Frontal cortex (tissue), 4 donors: ENCODE measurements at places on chromosomes 1 and 21. TPM values are rescaled to one million over a fixed set of nuclear protein-coding genes. Genes with fewer than 3 reads are reported as not detected.

DNA sequence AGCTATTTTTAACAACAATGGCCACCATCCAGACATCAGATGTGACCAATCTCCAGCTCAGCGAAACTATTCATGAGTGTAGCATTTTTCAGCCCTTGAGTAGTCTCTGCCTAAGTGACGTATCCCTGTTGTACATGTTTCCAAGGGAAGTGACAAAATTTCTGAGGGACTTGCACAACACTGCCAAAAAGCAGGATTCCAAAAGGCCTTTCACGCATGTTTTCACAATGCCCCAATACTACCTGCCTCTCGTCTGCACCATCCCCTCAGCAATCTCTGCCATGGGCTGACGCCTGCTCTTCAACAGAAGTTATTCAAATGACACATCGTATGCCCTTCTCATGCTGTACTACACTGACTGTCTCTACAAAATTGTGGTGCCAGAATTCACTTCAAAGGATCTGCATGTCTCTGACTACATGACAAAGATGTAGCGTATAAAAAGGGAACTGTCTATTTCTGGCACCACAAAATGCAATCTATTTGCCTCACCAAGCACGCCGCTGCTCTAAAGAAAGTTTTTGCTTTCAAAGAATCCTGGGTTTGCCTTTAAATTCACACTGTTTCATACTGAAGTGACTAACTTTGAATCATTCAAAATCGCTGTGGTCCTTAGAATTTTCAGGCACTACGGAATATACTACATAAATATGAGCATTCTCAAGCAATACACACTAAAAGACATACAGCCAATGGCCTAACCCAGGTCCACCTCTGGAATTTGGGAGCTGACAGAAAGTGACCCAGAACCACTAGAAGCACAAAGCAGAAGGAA lies 32.9 kb downstream of the JAK1 start:
- DNase-seq: no peak

GRCh38 chr1:28249866-28250295 lies 9.4 kb upstream of the SESN2 start:
- DNase-seq: no peak

DNA sequence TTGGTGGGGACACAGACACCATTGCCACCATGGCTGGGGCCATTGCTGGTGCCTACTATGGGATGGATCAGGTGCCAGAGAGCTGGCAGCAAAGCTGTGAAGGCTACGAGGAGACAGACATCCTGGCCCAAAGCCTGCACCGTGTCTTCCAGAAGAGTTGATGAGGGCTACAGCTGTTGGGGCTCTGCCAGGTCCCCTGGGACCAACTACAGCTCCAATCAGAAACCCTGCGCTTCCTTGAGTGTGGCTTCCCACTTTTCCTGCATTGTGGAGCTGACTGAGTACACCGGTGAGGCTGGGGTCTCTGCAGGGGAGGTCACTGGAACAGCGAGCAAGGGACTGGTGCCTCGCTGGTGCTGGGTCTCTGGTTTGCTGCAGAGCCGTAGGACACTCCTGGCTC lies 4.5 kb downstream of the ADPRS start:
- DNase-seq: no peak

GRCh38 chr1:85158910-85159309 lies 41.9 kb downstream of the SYDE2 start:
- no peak for DNase-seq

GRCh38 chr21:42393443-42393950 lies 2.4 kb downstream of the TMPRSS3 start:
- no peak for DNase-seq

- DNase-seq: no peak
Observed at GRCh38 chr1:106944721-106945120, 111.8 kb upstream of the PRMT6 start.

The NTRK1 gene
- total RNA-seq: 0.41 TPM

The POFUT2 gene
- 11.0 TPM for total RNA-seq

The XPR1 gene
- total RNA-seq: 380 TPM
